ENCODE measurements at places on chromosomes 2 and 18. TPM values are rescaled to one million over a fixed set of nuclear protein-coding genes. Genes with fewer than 3 reads are reported as not detected.
A peak's percentile ranks its signal among the peaks of the same experiment; 100 is the strongest.

DNA sequence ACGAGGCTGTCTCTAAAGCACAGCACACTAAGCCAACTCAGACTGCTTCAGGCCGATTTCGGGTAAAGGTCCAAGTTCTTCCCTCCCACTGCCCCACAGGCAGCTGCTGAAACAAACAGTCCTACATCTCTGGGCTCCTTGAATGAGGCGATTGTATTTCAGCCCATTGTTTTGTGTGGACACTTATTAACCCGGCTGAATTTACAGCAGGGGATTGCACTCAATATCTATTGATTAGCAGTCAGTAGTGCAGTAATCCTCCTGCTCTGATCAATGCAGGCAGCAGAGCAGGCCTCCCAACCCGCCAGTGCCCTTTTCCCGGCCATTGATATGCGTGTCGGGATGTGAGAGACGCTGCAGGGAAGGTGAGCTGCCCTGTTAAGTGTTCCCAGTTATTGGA lies 330.1 kb downstream of the CMPK2 start:
- H3K4me1 ChIP-seq, result peaks cover 18% of the 10 kb centered on the region
- H3K27me3 ChIP-seq, result no peaks in the 10 kb centered on the region
- peak overlapping the region; percentile 87 for H3K27ac ChIP-seq
- peak overlapping the region; percentile 13 for H3K4me3 ChIP-seq

DNA sequence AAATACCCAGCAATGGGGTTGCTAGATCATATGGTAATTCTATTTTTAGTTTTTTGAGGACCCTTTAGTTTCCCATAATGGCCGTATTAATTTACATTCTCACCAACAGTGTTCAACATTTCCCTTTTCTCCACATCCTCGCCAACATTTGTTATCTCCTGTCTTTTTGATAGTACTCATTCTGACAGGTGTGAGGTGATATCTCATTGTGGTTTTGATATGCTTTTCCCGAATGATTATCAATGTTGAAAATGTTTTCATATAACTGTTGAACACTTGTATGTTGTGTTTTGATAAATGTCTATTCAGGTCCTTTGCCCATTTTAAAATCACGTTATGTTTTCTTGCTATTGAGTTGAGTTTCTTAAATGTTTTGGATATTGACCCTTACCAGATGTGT lies 5.8 kb upstream of the RIF1 start:
- DNase-seq, result no peak
- H3K36me3 ChIP-seq, result no peaks in the 10 kb centered on the region
- no peak overlapping the region for H3K27ac ChIP-seq
- no peaks in the 10 kb centered on the region for H3K4me1 ChIP-seq

The SERPINB3 gene
- not detected for total RNA-seq

The GCG gene
- total RNA-seq, result not detected

The COL5A2 gene
- 23.7 TPM for total RNA-seq

The RBM44 gene
- 1.3 TPM for total RNA-seq

All from glutamatergic neuron (in vitro differentiated cells).